Stimulated activated CD4-positive, alpha-beta T cell treated with anti-CD3 and anti-CD28 coated beads, Interleukin-1b, Interleukin-23, amount 100 ng/mL, for 1 hour (primary cell): ENCODE measurements at places on chromosomes 4 and X.

DNA sequence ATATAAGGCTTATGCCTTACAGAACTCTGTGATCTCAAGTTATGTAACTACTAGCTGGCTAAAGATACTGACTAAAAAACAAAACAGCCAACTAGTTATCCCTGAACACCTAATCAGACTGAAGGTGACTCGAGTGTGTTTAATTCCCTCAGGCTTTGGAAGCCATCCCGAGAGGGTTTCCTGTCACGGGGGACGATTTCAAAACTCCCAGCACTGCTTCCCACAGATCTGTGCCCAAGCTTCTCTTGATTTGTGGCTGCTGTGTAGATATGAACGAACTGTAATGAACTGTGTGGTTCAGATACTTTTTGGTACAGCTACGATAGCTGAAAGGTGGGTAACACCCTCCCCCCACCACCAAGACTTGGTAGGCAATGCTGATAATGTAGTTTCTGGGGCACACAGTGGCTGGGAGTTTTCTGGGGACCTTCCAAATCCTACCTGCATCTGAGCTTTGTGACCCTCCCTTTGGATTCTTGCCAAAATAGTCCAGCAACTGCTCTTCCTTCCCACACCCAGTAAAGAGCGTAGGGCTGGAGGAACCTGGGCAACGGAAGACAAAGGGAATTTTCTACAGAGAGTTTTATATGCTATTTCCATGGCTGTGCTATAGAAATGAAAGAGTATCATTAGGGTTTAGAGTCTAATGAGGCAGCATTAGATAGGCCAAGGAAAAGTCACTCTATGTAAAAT is 148.8 kb downstream of the MGST2 start:
- no peak for DNase-seq

DNA sequence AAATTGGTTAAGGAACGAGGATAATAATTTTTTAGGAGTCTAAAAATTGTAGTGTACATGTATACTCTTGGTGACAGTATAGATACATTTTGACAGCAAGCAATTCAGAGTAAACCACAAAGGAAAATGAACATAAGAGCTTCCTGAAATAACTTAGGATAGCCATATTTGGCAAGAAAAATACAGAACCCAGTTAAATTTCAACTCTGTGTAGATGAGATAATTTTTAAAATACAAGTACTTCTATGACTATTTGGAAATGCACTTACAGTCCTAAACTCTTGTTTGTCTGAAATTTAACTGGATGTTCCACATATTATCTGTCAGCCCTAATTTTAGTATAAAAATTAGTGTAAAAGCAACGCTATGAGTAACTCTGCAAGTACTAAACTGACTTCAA is 124.4 kb upstream of the PCDH18 start:
- DNase-seq: no peak

- no peak for DNase-seq
Measured at GRCh38 chrX:16160729-16161128, 6.6 kb upstream of the MAGEB17 start.

- DNase-seq: no peak
Measured at GRCh38 chrX:20240201-20240600, 26.5 kb downstream of the RPS6KA3 start.

GRCh38 chr4:163273922-163274321 is 58.5 kb downstream of the NPY1R start:
- DNase-seq: no peak

GRCh38 chrX:42715701-42716262 is 62.2 kb downstream of the PPP1R2C start:
- no peak for DNase-seq

DNA sequence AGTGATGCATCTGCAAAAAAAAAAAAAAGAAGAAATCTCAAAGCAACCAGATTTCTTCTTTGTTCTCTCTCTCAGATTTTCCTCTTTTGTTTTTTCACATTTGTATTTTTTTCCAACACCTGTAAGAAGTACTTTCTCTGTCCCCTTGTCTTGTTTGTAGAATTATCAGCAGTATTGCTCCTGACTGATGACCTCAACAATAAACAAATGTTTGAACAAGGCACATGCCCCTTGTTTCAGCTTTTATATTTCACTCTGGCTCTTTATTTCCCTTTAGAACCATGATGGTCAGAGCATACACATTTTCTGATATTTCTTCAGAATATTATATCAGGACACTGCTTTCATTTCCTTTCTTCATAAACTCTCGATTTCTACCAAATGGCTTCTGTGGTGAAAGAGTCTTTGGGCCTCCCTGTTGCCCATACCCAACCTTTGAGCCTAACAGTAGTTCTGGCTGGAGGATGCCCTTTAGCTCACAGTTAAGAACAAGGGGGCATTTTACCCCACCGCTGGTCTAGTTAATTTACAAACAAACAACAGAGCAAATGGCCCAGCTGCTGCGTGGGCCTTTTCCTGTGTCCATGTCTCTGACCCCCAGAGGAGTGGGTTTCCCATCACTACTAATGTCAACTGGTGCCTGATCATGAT is 142.5 kb upstream of the SMAD1 start:
- DNase-seq: no peak

DNA sequence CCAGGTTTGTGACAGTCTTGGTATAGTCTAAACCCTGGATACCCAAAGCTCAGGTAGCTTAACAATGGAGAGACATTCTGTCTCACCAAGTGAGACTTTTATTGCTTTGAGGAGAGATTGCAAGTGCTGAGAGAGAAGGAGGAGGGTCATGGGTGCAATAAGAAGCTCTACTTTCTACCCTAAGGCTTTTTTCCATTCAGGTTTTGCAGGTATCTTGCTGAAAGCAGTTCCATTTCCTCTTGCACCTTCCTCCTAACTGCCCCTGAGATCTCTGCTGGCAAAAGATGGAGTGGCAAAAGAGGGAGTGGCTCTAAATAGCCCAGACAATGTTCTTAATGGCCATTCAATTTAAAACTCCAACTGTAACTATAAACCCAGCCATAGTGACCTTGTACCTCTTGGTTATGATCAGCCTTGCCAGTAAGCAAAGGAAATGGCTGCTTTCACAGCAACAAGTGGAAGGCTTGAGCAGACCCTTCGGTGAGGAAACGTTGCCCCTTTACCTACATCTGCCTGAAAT is 105.6 kb upstream of the CPEB2 start:
- no peak for DNase-seq

DNA sequence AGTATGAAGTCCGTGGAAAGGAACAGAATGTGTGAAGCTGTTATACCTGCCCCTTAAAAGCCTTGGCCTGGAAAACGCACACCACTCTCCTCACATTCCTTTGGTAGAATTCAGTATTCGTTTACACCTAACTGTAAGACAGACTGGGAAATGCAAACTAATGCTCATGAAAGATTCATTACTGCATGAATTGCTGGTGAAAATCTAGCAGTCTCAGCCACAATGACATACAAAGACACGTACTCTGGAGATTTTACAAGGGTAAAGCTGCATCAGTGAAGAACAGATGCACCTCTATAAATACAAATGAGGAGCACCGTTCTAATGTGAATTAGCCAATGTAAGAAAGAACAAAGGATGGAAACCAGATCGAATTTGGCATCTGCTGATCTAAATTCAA is 2051.3 kb downstream of the PCDH7 start:
- DNase-seq: no peak

- no peak for DNase-seq
Measured at GRCh38 chr4:100841911-100842310, 324.1 kb upstream of the EMCN start.

DNA sequence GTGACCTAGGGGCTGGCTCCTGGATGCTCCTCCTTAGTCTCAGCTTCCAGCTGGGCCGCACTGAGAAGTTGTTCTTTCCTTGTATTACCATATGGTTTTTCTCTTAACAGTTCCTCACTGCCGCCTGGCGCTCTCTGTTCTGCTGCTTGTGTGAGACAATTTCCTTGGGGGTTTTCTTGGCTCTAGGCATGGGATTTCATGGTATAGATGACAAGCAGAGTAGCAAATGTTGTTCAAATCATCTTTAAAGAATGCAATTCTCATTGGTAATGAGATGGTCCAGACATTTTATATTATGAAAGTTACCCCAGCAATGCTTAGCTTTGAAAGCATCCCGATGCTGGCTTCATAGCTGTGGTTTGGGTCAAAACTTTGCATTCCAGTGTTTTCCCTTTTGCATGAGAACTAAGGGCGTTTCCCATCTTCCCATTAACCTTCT is 37.6 kb downstream of the SEPTIN11 start:
- DNase-seq: no peak

DNA sequence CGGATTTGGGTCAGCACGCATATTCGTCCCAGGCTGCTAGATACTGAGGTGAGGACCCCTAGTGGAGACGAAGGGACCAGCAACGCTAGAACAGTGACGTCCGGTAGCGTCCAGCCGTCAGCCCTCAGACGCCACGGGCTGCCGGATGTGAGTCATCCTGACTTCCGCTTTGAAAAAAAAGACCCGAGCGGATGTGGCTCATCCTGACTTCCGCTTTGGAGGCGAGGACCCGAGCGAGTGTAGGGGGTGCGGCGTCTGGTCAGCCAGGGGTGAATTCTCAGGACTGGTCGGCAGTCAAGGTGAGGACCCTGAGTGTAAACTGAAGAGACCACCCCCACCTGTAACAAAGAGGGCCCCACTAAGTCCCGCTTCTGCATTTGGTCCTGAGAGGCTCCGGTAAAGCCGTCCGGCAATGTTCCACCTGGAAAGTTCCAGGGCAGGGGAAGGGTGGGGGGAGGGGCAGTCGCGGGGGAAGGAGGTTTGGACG is at the start of gene MAGEB2:
MAGEB2 (plus strand) TSS at position 207 of the 487 bp plus-strand sequence. CDS start 3,018 bp downstream, outside the sequence.
- no peak for DNase-seq

GRCh38 chrX:70478526-70479245 is 34.1 kb downstream of the DLG3 start:
- no peak for DNase-seq

DNA sequence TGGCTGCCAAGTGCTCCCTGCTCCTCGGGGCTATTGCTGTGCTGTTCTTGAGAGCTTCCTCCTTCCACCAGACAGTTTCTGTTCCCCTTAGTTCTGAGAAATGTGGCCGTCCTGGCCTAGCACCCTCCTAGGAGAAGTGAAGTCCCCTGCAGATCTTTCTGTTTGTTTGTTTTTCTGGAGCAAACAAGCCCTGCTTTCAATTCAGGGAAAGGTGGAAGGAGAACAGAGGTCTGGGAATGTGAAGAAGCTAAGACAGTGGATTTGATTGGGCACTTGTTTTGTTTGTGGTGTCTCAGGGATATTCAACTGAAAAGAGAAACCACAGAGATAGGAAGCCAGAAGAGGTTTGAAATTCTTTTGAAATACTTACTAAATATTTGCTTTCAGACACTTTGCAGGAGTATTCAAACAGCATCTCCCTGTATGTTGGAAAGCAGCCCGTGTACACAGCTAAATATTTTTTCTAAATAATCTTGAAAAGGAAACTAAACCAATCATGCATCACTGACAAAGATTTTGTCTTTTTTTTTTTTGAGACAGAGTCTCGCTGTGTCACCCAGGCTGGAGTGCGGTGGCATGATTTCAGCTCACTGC is 36.5 kb upstream of the PPM1K start:
- no peak for DNase-seq

- no peak for DNase-seq
Measured at GRCh38 chrX:54920610-54921426, at the start of gene TRO. Gene TRO, plus strand, starts transcription at chrX:54920824. Its CDS starts 1,423 bp downstream, at chrX:54922247.

- no peak for DNase-seq
Measured at GRCh38 chrX:149036086-149036485, 469.0 kb downstream of the IDS start.

DNA sequence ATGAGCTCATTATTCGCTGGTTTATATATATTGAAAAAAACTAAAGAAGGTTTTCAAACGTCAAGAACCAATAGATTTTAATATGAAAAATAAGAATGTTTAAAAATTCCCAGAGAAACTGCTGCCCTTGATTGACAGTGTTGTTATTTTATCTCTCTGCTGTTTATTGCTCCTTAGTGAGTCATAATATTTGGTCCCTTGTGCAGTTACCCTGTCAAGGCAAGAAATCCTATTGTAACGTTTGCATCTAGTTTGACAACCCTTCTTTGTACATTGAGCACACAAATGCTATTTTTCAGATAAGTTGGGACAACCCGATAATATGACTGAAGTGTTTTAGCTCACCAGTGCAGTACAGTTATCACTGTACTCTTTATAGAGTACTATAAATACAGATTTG is 349.4 kb downstream of the CCSER1 start:
- no peak for DNase-seq

DNA sequence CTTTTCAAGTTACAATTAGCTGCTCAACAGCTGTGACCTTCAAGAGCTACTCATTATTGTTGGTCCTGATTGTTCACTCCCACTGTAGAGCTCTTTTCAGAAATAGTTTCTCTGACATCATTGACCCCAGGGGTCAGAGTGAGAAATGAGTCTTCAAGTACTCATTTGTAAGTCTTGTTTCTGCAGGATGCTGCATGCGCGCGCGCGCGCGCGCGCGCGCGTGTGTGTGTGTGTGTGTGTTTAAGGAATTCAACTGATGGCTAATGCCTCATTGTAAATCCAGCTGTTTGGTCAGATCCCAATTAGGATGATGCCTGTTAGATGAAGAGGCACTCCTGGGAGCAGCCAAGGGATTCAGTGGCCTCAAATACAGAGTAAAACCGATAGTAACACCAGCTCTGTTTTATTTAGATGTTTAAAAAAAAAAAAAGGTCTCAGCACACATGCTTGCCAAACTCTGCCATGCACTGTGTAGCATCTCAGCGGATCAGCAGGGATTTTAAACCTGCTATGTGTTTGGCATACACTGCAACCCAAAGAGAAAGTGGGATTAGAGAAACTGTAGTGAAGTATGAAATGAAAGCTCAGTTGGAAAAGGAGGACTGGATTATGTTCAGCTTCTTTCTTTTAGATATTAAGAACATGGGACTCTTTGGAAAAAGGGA is 332.3 kb downstream of the ADGRL3 start:
- no peak for DNase-seq

GRCh38 chr4:171594293-171594692 is 218.9 kb upstream of the GALNTL6 start:
- DNase-seq: no peak

DNA sequence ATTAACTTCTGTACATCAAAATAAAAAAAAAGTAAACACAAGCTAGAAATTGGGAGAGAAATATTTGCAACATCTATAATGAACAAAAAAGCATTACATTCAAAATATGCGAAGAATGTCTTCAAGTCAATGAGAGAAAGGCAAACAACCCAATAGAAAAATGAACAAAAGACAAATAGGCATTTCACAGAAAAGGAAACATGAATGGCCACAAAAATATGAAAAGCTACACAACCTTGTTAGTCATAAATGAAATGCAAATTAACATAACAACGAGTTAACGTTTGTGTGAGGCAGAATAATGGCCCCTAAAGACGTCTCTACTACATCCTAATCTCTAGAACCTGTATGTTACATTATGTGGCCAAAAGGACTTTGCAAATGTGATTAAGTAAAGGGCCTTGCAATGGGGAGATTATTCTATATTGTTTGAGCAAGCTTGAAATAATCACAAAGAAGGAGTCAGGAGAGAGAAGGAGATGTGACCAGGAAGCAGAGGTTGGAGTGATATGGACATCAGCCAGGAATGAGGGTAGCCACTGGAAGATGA is 86.8 kb downstream of the WDFY3 start:
- DNase-seq: no peak

GRCh38 chr4:153090670-153091385 is 113.4 kb upstream of the TRIM2 start:
- no peak for DNase-seq
